ENCODE measurements at places on chromosomes 3 and 15. TPM values are rescaled to one million over a fixed set of nuclear protein-coding genes. Genes with fewer than 3 reads are reported as not detected.

GRCh38 chr3:107238787-107239186 lies 138.5 kb upstream of the CCDC54 start:
- DNase-seq = no peak

ATP10A gene
- total RNA-seq = 1.4 TPM

DNA sequence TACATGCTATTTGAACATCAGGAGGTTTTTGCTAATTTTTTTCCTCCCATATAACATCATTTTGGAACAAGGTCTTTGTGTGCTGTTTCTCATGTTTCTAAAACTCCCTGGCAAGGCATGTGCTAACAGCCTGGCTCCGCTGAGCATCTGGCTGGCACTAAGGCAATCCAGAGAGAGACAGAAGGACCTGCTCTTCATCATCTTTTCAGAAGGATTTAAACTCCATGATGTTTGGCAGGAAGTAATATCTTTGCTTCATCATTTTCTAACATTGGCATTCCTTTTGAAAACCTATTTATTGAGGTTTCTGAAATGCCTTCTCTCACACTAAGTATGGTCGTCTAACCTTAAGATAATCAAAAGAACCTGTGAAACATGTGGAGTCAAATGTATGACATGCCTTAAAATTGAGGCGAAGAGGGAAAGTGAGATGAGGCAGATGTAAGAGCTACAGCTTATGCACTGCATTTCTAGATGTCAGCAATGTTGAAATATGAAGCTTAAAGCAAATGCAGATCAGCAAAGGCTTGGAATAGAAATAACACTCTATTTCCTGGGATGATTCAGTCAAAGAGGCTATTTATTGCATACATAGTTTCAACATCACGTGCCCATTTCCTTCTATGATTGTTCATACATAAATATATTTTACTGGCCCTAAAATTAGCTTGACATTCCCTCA lies 592.0 kb downstream of the ZNF385D start:
- no peak for DNase-seq

TMCO5A gene
- total RNA-seq = not detected

DNA sequence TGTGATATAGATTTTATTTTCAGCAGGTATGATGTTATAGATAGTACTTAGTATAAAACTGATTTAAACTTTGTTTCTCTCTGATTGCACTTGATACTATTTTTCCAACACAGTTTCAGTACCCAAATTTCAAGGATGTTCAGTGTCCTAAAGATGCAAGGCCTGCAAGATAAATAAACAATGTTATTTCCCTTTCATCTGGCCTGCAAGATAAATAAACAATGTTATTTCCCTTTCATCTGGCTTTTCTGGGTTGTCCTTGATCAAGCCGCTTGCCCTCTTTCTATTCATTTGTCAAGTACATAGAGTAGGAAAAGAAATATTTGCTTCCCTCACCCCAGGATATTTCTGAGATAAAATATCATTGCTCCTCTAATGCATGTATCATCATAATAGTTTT lies 571.0 kb downstream of the FGF12 start:
- no peak for DNase-seq

DNA sequence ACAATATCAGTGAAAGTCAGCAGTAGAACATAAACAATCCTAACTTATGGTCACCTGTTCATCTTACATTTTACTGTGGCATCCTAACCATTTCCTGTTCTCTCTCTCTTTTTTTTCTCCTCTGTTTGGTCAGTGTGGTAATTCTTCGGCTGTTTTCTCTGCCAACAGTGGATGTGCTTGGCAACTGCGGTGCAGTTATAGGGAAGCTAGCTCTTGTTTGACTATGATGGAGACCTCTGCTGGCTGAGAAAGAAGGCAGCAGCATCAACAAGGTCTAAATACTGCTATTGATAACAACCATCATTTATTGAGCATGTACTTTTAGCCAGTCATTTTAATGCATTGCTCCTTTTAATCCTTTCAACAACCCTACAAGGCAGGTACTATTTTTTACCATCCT lies 723 bp upstream of the DRD3 start:
- peak; percentile 38 for DNase-seq
